ENCODE measurements at places on chromosomes 7 and 10. TPM values are rescaled to one million over a fixed set of nuclear protein-coding genes. Genes with fewer than 3 reads are reported as not detected.

The NIPSNAP2 gene
- polyA plus RNA-seq: 22.2 TPM

DNA sequence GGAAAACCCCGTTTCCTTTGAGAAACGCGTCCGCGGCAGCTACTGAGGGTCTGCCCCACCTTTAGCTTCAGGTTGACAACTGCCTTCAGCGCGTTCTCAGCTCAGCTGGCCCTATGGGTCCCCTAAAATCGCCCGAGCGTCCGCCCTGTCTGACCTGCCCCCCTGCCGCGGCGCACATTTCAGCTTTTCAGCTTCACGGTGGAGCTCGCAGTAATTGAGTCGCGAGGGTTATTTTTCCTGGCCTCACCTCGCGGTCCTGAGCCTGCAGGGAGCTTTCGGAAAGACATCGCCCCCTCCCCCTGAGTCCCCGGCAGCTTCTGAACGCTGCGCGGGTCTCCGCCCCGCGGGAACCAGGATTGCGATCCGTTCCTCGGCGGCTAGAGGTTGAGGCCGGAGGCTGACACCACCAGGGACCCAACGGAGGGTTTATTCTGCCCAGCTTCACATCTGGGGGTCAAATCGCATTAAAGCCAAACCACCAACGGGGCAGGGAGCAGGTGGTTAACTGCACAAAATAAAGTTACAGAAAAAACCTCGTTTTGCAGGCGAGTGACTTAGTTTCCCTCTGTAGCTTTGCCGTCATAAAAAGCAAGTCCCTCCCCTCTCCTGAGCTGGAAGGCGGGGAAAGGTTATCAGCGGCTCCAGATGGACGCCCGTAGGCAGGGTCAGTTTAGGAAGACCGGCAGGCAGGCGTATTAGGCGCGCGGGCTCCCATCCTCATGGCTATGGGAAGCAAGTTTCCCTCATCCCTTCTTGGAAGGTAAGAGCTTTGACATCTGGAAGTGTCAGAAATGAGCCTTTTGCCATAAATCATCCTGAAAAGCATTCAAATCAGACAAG is 11.0 kb downstream of the TWIST1 start:
- H3K27me3 ChIP-seq: peaks cover 25% of the 10 kb centered on the region
- H3K27ac ChIP-seq: no peak overlapping the region
- H3K4me3 ChIP-seq: peak overlapping the region; percentile 25

- H3K4me1 ChIP-seq: no peaks in the 10 kb centered on the region
- H3K27me3 ChIP-seq: no peaks in the 10 kb centered on the region
- no peak for DNase-seq
- H3K27ac ChIP-seq: no peak overlapping the region
- no peak overlapping the region for H3K4me3 ChIP-seq
Observed at GRCh38 chr7:103325744-103326143, 18.8 kb downstream of the DNAJC2 start.

- DNase-seq: no peak
- no peak overlapping the region for H3K27ac ChIP-seq
- no peaks in the 10 kb centered on the region for H3K36me3 ChIP-seq
- no peaks in the 10 kb centered on the region for H3K27me3 ChIP-seq
- no peak overlapping the region for H3K4me3 ChIP-seq
Observed at GRCh38 chr10:123301077-123301857, 147.1 kb downstream of the BUB3 start.

DNA sequence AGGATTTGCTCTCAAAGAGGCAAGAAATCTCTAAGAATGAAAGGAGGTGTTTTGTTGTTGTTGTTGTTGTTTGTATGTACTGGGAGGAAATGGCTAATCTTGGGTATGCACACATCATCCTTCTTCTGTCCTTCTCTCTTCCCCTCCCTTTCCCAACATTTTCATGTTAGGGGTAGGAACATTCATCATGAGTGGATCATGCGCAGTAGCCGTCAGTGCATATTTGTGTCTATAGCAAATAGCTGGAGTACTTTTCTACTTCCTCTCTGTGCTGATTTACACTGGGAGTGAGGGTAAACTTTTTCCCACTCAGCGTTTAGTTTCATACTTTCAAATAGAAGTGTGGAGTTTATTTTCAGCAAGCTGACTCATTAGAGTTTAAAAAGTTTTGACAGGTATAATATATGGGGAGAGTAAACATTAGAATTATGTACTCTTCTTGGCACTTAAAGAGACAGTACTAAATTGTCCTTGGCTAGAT is 80.5 kb upstream of the PRKG1 start:
- no peaks in the 10 kb centered on the region for H3K36me3 ChIP-seq
- H3K4me3 ChIP-seq: no peak overlapping the region
- DNase-seq: no peak
- H3K27me3 ChIP-seq: no peaks in the 10 kb centered on the region

The ANKRD30A gene
- polyA plus RNA-seq: not detected

- DNase-seq: no peak
- no peak overlapping the region for H3K4me3 ChIP-seq
- H3K4me1 ChIP-seq: peaks cover 37% of the 10 kb centered on the region
Observed at GRCh38 chr7:129877146-129877792, 75.5 kb downstream of the UBE2H start.

The OR6V1 gene
- not detected for polyA plus RNA-seq
